ENCODE measurements at places on chromosomes 1 and 21.

- no peak for DNase-seq
Observed at GRCh38 chr1:58812468-58812867, 28.6 kb upstream of the JUN start.

DNA sequence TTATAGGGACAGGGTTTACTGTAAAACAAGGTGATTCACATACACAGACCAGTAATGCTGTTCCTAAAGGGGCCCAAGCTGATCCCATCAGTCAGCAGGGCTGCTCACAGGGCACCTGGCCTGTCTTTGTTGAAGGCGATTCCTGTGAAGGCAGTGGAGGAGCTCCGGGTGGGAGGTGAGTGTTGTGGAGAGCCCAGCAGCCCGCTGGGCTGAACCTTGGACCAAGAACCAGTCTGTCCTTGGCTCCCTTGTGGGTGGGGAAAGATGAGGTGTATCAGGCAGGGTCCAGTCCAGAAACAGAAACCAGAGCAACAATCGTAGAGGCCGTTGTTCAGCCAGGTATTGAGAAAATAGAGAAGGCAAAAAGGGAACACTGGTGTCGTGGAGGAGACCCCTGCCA is 12.5 kb downstream of the PDXK start:
- DNase-seq, result no peak

- no peak for DNase-seq
Observed at GRCh38 chr1:6971048-6971447, 185.8 kb downstream of the CAMTA1 start.

GRCh38 chr1:206419783-206420182 is 50.5 kb upstream of the IKBKE start:
- DNase-seq, result no peak

DNA sequence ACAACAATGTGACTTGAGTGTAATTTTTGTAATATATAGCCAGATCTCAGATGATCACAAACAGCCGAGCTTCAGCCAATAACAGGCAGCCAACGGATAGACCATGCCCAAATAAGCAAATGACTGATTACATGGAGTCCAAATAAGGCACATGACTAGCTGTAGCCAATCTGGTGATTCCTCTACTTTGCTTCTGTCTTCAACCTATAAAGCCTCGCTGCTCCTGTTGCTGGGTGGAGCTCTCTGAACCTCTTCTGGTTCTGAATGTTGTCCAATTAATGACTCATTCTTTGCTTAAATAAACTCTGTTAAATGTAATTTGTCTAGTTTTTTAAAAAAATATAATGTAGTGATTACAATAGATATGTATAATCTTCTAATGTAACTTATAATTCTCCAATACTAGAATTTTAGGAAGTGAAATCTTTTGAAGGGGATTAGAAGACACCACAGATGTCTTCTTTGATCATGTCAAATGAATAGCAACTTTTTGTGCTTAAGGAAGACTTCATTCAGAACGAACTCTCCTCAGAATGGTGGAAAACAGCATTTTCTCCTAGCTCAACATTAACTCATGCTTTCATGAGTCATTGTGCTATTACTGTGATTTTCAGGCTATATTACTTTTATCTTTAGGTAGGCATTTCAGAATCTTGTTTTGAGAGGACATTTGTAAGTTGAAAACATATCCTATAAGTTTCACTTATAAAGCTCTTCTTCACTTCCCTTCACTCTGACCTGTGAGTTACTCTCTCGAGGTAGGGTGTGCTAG is 857.8 kb upstream of the B3GALT2 start:
- DNase-seq, result no peak

GRCh38 chr1:48746906-48747305 is 29.8 kb downstream of the BEND5 start:
- no peak for DNase-seq

DNA sequence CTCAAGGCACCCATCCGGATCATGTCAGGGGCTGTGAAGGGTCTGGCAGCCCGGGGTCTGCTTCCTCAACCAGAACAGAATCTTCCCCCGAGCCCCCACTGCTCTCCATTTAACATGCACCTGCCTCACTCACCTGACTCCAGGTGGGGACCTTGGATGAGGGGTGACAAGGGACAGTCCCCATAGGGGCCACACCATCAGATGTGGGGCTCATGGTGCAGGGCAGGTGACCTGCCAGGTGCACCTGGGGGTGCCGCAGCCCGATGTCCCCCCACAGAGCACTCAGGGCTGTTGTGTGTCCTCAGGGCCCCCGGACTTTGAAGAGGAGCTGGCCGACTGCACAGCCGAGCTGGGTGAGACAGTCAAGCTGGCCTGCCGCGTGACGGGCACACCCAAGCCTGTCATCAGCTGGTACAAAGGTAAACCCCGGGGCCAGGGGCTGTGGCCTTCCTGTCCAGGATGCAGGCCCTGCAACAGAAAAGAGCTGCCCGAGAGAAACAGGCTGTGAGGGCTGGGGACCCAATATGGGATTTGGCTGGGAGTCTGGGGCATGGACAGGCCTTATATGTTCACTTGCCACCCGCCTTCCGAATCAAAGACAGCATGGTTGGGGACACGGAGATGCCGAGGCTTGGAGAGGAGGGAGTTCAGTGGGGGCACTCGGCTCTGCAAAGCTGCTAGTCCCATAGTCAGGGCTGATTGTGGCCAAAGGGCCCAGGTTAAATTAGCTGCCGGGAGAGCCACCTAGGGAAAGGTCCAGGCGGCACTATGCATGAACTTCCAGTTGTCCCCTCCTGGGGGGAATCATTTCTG is 64.6 kb downstream of the TRIM11 start:
- no peak for DNase-seq

- no peak for DNase-seq
Observed at GRCh38 chr1:24022581-24023361, 42.6 kb upstream of the SRSF10 start.

DNA sequence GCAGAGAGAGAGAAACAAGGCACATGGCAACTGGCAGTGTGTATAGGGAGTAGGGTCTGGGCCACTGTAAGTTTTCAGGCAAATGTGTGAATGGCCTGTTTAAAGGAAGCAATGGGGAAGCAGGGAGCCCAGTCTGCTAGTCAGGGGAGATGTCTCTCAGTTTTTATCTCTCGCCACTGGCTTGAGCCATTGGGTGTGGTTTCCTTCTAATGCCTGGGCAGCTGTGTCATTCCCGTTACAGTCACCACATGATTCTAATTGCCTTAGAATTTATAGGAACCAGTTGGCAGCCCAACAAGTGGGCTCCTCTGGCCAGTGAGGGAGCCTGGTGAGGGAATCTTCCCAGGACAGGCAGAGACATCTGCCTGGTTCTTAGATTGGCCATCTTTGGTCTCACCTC is 182.4 kb downstream of the DISC1 start:
- no peak for DNase-seq

DNA sequence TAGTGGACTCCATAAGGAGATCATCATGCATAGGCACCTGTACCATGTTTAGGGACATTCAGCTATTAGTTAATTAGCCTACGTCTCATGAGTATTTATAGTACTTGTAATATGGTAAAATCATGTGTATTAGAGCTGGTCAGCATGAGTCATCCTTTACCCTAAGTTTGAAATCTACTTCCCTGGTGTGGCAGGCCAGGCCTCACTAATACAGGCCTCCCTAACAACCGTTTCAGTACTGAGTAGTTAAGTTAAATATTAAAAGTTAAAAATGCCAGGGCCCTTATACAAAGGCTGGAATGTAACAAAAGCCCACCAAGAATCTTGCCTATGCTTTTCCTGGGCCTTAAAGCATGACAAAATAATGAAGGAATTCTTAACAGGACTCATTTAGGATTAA is 356.3 kb upstream of the DPYD start:
- DNase-seq, result no peak

GRCh38 chr1:63732666-63733065 is 41.2 kb upstream of the ROR1 start:
- no peak for DNase-seq

GRCh38 chr1:204410688-204411450 is 748 bp downstream of the PPP1R15B start:
- no peak for DNase-seq

DNA sequence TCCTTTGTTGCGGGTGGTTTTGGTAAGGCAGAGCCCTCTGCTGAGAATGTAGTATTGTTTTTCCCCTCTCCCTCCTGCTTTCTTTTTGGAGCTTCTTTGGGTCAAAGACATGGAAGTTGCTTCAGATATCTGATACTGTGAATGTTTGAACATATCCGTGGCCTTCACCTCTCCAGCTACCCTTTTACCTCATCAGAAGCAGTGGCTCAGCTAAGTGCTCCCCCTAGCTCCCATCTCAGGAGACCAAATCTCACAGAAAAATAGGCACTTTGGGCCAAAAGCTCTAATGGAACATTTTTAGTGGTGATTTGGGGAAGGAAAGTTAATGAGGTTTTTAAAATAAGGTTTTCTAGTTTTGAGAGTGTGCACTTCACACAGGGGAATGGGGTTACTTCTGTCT is 6.3 kb downstream of the TMEM200B start:
- no peak for DNase-seq

GRCh38 chr1:153985341-153985912 is 712 bp downstream of the RAB13 start:
- DNase-seq, result no peak

DNA sequence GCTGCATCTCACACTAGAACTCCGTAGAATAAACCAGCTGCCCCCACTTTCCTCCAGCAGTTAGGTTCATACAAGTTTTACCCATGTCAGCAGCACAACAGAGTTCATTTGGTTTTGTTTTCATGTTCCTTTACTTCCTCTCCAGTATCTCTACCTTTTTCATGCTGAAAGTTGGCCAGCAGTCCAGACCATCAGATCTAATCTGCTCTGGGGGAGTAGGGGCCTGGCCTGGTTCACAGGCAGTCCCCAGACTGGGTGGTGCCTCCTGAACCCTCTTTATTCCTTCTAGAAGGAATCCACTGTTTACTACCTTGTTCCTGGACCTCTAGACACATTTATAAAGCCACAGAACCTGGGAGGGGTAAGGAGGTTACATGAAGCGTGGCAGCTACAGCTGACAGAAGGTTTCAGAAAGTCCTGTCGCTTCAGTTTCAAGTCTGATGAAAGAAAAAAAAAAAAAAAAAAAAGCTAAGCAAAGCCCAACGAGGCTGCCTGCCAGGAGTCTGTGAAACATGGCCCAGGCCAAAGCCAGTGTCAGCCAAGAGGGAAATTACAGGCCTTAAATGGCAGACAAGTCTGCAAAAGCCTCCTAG is 184.6 kb upstream of the JUN start:
- DNase-seq, result no peak

- no peak for DNase-seq
Observed at GRCh38 chr1:160985723-160986122, 31.1 kb upstream of the ITLN2 start.

DNA sequence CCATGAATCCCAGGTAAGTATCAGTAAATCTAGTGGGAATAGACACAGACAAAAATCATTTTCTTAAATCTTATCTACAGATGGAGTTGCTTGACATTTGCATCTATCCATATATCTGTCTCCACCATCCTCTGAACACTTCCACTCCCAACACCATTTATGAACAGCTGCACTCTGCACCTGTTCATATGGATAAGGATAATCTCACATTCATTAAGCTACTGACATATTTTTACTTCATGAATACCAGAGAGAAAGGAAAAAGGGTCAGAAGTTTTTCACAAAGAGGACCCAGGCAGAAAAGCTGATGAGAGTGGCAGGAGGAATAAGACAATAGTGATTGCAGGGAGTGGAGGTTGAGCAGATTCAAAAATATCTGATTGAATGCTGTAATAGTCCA is 222.6 kb downstream of the DNAH14 start:
- DNase-seq, result no peak
